ENCODE measurements at places on chromosomes 4 and X.

- DNase-seq = no peak
Observed at GRCh38 chr4:182454440-182455013, 211.3 kb downstream of the TENM3 start.

DNA sequence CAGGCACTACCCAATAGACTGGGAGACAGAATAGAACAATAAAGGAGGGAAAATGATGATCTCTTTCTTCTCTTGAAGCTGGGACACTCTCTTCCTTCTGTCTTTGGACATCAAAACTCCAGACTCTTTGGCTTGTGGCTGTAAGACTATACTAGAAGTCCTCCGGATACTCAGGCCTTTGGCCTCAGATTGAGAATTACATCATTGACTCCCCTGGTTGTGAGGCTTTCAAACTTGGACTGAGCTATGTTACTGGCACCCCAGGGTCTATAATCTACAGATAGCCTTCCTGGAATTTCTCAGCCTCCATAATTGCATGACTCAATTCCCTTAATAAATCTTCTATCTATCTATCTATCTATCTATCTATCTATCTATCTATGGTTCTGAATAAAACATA is 294.2 kb upstream of the CT83 start:
- no peak for DNase-seq

DNA sequence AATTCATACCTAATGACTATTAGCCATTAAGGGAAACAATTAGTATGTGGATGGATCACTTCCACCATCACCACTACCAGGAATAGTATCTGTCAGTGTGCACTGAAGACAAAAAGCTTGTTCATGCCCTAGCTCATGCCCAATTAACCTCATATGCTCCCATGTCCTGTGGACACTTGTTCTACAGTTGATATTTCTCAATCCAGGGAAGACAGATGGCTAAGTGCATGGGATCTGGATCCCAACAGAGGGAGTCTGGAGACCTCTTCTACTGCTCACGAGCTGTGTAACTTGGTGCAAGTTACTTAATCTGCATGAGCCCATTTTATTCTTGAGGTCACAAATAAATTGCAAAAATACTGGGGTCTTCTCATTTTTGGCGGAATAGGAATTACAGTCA is 23.7 kb downstream of the AMOT start:
- DNase-seq = no peak

GRCh38 chr4:97105347-97106099 is 1037.8 kb downstream of the STPG2 start:
- no peak for DNase-seq

DNA sequence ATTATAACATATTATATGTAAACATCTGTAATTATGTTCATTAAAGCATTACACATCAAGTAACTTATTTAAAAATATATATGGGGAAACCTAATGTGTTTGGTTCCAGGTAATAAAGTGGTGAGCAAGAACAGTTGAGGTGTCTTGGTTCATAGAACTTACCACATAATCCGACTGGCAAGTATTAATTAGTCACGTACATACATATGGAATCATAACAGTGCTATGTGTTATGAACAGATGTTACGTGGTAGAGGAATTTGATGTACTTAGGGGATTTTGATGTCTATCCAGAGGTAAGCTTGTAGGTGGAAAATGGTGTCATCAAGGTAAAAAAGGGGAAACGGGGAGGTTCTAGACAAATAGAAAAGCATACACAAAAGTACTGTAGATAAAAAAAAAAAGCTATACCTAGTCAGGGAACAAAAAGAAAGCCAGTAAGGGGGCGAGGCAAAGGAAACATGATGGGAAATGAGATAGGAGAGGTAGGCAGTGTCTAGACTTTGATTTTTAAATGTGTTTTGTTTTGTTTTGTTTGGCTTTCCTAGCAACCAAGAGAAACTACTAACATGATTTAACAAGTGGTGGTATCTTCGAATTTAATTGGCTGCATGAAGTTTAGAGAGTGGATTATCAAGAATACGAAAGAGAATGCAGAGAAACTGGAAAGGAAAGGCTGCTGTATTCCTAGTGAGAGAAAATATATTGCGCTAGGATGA is 12.6 kb downstream of the DMD start:
- no peak for DNase-seq

GRCh38 chrX:45849261-45849862 is 648.7 kb upstream of the DIPK2B start:
- DNase-seq = no peak

- no peak for DNase-seq
Observed at GRCh38 chr4:139920486-139921002, 233.4 kb downstream of the MAML3 start.

DNA sequence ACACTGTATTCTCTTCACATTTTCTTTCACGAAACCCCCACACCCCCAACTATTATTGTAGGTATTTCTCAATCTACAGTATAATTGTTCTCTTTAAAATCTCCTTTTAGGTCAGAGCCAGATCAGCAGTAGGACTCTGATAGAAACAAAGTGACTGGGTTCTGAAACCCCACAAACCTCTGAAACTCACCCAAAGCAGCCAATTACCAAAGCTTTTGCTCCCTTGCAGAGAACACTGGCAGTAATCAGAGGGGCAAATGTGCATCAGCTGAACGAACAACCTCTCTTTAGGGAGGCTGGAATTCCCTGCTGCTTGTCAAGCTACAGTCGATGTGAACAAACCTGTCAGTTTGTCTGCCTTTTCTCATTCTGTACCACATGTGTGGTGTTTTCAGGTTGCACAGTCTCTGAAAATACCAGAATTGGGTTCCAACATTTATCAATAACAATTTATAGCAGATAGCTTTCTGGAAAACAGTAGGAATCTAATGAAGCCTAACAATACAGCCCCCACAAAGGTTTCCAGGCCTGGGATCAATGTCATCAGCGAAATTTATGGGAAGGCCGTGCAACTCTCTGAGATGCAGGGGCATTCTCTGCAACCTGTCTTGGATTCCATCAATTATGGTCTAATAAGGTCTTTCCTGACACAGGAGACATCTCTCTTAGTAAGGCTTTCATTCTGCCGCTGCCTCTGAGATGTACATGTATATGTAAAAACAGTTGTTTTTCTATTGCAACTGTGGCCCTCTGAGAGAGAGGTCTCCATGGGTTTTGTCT is 395.9 kb downstream of the GPAT3 start:
- DNase-seq = no peak

DNA sequence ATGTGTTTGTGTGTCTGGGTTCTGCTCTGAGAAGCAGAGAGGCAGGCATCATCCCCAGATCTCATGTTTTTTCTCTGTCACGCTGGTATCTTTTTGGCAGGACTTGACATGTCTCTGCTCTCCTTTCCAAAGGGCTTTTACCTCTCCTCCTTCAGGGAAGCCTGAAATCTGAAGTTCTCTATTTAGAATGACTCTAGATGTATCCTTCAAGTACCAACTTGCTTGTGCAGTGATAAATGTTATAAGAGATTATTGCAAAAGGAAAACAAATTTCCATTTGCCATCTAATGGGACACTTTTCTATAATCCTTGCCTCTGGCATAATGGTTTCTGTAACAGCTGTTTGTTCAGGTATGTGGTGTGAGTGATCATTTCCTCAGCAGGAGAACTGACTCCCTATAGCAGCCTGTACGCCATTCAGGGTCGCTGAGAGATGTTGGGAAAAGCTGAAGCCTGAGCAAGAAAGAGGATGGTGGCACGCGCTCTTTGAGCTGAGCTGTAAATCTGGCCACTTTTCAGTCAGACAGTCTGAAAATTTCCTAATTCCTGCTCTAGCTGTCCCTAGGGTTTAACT is 72.5 kb downstream of the CNGA2 start:
- no peak for DNase-seq

GRCh38 chr4:2443956-2444740 is 24.8 kb upstream of the RNF4 start:
- no peak for DNase-seq

DNA sequence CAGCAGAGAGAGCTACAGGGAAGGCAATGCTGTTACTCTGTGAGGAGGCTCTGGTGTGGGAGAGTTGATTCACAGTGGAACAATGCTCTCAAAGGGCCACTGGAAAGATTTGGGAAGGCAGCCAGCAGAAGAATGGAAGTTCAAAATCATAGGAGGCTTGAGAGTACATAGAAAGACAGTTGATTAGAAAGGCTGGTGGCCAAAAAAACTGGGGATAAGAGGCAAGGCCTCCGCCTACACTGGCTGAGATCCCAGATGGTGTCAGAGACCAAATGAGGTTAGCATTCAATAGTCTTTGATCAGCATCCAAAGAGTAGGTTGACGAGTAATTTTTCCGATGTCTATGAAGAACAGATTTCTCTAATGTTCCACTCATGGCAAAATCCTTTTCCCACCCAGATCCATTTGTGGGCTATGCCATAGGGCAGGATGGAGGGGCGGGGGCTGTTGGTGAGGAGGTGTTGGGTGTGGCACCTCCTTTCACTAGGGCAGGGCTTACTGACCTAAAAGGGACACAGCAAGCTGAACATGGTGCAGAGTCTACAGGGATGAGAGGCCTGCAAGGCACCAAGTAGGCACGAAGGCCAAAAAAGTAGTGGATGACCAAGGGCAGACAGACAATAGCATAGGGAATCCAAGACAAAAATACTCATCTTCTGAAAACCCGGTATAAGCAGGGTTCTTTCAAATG is 15.1 kb downstream of the TEC start:
- no peak for DNase-seq

- DNase-seq = no peak
Observed at GRCh38 chr4:114358901-114359300, 239.7 kb upstream of the UGT8 start.

DNA sequence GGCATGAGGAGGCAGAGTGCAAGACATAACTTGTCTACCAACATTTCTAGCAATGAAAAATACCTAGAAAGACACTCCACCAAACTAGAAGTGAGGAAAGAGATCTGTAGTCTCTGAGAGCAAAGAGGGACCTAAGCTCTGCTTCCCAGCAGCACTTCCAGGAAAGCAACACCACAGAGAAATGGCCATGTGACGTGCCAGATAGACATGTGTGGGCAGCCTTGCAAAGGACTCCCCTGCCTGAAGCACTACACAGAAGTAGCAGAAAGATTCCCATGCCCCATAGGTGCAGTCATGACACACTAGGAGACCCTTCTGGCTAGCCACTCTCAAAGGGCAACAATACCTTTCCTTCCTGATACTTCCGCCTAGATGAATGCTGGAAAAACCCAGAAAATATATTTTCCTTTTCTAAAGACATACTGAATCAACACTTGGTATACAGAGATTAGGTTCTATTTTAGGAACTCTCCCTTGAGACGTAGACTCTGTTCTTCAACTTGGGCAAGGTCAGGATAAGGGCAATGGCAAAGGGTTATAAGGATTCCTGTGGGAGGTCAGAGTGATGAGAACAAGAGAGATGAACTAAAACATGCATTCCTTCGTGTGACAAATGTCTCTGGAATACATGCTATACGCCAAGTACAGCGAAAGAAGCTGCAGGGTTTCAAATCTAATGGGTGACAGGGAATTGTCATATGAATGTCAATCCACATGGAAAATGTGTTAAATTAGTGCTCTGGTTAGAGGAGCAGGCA is 187.5 kb upstream of the ETNPPL start:
- no peak for DNase-seq

- DNase-seq = no peak
Observed at GRCh38 chr4:61245069-61245714, 45.1 kb downstream of the ADGRL3 start.

DNA sequence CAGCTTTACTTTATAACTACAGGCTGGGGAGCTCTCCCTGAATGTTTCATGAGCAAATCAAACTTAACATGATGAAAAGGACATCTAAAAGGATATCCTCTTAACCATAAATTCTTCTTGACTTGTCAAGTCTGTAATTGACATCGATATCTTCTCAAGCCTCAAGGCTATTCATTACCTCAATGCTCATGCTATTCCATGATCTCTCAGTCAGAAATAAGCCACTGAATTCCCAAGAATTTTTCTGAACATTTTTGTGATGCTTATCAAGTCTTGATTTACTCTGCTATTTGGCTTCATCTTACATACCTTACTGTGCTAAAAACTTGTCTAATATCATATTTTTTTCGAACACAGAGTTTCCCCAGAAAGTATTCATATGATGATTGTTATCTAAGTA is 433.4 kb downstream of the PDGFC start:
- no peak for DNase-seq

GRCh38 chrX:41265615-41266014 is 68.3 kb upstream of the DDX3X start:
- DNase-seq = peak; percentile 62

GRCh38 chrX:54178100-54178940 is 4.7 kb downstream of the FAM120C start:
- no peak for DNase-seq

- no peak for DNase-seq
Observed at GRCh38 chrX:46681849-46682248, 77.1 kb downstream of the SLC9A7 start.

DNA sequence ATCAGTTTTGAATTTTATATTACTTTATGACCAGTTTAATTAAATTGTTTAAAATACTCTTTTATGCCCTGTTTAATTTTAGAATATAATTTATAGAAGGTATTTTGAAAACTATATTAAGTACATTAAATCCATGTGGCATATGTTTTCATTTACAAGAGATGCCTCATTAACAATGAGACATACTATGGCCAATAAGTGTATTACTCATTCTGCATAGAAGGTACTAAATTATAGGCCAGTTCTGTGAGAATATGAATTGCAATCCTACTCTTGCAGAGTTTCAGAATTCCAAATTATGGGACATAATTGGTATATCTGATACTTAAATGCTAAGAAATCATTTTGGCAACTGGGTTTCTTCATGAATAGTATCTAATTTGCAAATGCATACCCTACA is 951.1 kb downstream of the FAT4 start:
- DNase-seq = no peak

DNA sequence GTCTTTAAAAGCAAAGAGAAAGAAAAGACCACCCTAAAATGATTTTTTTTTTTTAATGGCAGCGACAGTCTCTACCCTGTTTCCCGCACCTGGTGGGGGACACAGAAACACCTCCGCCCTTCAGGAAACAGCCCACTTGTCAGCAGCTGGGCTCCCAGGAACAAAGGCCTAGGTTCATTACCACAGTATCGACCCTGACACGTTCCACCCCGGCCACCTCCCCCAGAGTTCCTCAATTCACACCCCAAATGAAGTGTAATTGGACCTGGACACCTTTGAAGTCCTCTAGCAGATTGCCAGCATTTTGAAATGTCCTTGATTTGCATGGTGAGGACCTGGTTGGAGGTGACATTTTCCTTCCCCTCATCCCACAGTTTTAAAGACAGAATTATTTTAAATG is 175.0 kb upstream of the BCOR start:
- no peak for DNase-seq

DNA sequence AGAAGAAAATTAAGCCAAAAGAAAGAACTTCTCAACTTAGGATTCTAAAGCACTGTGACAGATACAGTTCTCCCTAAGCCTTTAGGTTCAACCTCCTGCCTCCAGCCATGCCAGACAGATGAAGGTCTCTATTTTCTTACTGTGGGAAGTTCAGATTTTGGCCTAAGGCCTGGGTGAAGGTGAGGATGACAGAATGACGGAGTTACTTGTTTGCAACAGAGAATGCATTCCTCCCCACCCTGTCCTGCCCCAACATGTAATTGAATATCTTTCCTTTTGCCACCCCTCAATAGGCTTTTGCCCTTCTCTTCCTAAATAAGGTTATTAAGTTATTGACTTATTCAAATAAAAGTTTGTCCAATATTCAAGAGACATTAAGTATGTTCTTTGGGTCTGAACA is 25.6 kb downstream of the SLC16A2 start:
- DNase-seq = no peak

GRCh38 chrX:108186811-108187210 is 95.2 kb downstream of the ATG4A start:
- DNase-seq = no peak
